ENCODE measurements at places on chromosomes 6 and 20.

DNA sequence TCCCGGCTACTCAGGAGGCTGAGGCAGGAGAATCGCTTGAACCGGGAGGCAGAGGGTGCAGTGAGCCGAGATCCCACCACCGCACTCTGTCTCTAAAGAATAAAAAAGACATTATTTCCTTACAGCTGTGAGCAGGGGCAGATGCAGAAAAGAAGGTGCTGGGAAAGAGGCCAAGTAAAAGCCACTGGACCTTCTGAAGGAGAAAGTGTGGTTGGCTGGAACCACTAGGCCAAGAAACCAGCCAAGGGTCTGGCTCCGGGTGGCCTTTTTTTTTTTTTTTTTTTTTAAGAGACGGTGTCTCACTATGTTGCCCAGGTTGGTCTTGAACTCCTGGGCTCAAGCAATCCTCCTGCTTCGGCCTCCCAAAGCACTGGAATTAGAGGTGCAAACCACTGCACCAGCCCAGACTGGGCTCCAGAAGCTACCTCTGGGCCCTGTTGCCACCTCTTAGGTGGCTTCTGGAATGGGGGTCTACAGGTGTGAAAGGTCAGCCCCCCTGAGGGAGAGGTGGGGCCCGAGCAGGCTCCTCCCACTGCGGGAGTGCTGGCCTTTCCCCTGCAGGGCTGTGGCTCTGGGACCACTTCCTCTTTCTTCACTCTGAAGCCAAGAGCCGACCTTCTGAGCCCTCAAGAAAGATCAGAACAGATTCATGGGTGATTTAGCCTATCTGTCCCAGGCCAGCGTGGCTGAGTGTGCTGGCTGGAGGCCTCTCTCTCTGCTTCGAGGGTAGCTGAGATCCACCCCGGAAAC is at the start of gene FGD2:
Gene FGD2, plus strand, starts transcription at position 595 of the 750 bp plus-strand sequence. CDS start 163 bp downstream, outside the sequence.
- no peak for DNase-seq

GRCh38 chr6:168451805-168452517 is 11.0 kb downstream of the SMOC2 start:
- no peak for DNase-seq

GRCh38 chr6:112634376-112634775 is 287.2 kb downstream of the RFPL4B start:
- peak; percentile 85 for DNase-seq

DNA sequence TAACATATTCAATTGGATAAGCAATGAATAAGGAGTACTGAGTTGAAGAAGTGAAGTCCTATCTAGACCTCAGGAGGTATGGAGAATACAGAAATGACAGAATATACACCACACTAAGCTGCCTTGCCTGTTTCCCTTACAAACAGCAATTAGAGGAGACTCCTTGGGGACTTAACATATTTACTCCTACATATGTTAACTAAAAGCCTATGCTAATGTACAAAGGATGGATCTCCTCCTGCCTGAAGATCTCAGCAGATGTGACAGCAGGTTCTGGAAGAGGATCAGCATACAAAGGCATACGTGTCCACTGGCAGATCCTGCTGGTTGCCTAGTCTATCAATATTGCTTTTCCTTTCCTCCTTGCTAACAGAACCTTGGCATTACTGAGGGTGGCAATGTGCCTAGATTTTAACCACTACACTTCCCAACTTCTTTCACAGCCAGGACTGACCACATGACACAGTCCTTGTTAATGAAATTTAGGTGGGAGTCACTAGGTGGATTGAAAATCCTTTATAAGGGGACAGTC is 29.6 kb downstream of the PRKN start:
- DNase-seq, result no peak

Measured in kidney capillary endothelial cell (primary cell).